ENCODE measurements at places on chromosomes 4 and X.
A peak's percentile ranks its signal among the peaks of the same experiment; 100 is the strongest.

GRCh38 chr4:143336781-143337599, at the start of gene GAB1:
Gene GAB1, plus strand, starts transcription at chr4:143336876. Its CDS starts 313 bp downstream, at chr4:143337189.
- DNase-seq: peak; percentile 74

DNA sequence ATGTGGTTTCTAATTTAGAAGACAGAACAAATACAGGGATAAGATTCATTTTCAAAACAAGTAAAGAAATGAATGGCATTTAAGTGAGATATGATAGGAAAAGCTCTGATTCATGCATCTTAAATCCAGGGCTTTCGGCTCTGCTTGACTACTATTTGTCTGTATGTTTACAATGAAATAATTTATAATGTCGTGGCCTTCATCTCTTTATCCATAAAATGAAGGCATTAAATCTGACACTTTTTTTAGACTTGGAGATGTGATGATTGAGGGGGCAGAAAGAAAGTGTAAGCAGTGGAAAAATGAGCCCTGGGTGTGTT, 115.7 kb upstream of the KIT start:
- DNase-seq: no peak

DNA sequence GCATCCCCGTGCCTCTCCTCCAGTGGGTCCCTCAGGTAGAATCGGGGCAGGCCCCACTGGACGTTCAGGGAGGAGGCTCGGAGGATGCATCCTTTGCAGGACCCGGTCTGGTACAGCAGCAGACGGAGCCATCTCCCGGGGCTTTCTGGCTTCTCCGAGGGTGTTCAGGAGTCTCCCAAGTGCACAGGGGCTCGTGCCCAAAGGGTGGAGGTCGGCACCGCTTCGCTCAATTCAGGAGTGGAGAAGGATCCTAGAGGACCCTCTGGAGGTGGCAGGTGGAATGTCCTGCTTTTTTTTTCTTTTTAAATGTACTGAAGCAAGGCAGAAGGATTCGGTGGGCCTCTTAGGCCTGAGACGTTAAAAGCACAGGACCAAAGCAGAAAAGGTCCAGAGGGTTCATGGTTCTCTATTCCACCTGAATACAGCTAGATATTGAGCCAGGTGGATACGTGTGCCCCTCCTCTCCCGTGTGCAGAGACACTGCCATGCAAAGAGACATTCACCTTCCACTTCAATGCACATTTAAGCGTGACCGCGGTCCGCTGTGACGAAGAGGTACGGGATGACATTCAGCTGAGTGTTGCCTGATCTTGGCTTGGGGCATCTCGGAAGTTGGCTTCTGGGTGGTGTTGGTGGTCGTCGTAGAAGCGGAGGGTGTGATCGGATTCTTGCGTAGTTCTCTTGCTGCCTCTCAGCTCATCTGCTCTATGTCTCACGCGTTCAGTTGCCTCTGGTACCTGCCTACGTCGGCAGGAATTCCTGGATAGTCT, 281.2 kb upstream of the AGTR2 start:
- no peak for DNase-seq

GRCh38 chr4:36013206-36013605, 231.1 kb downstream of the ARAP2 start:
- DNase-seq: no peak

GRCh38 chr4:116374815-116375214, 710.6 kb downstream of the TRAM1L1 start:
- DNase-seq: no peak

- DNase-seq: no peak
These were observed 200.1 kb upstream of the PPARGC1A start for GRCh38 chr4:24089851-24090534.

GRCh38 chr4:142419712-142420111, 426.4 kb downstream of the INPP4B start:
- DNase-seq: no peak

- no peak for DNase-seq
These were observed 19.5 kb downstream of the ZNF275 start for GRCh38 chrX:153353416-153353815.

DNA sequence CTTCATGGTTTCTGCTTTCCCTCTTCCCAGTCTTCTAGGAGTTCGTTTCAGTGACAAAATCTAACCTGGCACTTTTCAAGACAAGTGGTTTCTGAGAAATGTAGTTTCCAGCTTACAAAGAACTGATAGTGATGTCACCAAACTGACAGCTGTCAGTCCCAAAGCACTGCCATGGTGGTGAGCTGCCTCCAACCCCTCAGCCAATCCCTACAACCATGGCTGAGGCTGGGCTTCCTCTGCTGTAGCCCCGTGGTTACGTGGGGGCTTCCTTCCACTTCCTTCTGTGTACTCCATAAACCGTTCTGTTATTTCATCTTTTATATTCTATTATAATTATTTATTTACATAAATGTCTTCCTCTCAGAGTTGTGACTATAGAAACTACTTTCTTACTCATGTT, 198.6 kb upstream of the AGA start:
- no peak for DNase-seq
